ENCODE measurements at places on chromosomes 11 and 22.

DNA sequence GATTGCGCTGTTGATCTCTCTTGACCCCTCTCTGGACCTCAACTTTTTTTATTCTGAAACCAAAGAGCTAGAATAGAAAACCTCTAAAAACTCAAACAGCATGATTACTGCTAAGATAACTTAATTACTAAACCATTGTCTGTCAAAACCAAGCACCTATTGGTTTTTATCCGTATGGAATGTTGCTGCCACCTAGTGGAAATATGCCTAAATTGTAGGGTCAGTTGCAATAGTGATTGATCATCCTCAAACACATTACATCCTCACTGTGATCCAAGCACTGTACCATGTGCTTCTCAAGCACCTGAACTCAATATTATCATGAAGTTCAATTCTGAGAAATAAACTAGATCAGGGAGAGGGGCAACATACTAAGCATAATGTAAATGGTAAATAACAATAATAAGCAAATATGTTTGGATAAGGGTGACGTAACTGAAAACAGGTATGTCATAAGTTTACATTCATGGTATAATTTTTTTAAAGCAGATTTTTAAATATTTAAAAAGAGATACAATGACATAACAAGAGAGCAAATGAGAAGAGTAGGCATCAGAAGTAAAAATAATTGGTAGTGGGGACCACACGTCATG, 3.8 kb upstream of the OR5A2 start:
- DNase-seq = peak; percentile 48

- no peak for DNase-seq
These were observed 5.0 kb downstream of the PAMR1 start for GRCh38 chr11:35520376-35520775.

DNA sequence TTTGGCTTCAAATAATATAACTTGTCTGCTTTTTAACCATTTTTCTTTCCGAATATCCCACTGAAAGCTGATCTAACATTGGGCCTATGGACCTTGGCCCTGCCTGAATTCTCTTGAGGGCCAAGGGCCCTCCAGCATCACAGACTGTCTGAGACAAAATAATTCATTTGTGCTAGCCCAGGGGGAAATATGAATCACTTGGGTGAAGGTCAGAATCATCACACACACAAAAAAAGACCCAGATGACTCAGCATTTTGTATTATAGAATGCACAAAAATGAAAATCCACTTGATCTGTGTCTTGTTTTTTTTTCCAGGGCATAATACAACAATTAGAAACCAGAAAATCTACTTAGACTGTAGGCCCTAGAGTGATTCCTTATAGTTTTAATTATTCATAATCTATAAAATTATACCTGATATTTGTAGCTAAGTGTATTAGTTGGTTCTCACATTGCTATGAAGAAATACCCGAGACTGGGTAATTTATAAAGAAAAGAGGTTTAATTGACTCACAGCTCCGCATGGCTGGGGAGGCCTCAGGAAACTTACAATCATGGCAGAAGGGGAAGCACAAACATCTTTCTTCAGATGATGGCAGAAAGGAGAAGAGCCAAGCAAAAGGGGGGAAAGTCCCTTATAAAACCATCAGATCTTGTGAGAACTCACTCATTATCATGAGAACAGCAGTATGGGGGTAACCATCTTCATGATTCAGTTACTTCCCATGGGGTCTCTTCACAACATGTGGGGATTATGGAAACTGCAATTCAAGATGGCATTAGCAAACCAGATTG, 15.6 kb upstream of the RDX start:
- DNase-seq = peak; percentile 82

GRCh38 chr22:17950651-17951214, 73.6 kb downstream of the MICAL3 start:
- no peak for DNase-seq

DNA sequence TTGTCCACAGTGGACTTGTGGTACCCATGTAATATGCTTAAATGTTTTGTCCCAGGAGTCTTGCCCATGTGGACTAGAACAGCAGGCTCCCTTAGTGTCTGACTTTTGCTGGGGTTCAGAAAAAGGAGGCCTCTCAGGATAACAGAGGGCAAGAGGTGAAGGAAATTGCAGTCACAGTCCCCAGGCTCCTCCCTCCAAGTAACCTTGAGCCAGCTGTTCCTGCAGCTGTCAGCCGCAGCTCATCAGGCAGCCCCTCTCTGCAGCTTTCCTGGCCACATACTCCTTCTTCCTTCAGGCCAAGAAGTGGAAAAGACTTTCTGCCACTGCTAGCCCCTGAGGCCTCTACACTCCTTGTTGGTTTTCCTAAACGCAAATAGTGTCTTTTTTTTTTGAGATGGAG, 6.3 kb upstream of the MYO18B start:
- no peak for DNase-seq

DNA sequence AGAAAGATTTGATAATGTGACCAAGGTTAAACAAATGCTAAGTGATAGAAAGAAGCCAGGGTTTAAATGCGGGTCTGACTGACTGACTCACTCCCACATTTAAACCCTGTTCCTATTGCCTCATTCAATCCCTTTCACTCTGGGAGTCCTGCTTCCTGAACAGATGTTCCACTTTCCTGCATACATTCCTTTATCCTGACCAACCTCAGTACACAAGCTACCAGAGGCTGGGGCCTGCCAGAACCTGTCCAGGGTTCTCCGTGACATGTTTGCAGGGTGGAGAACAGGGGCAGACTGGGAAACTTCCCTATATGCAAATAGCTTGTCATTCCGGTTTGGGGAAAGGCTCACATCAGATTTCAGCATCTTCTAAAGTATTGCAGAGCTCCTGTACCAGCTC, 3.0 kb upstream of the ANKK1 start:
- DNase-seq = peak; percentile 89
